Suprapubic skin (tissue), 4 donors: ENCODE measurements at places on chromosomes 6 and 20. TPM values are rescaled to one million over a fixed set of nuclear protein-coding genes. Genes with fewer than 3 reads are reported as not detected.

ECT2L gene
- total RNA-seq = 0.23 TPM

EGFL8 gene
- 7.3 TPM for total RNA-seq

MAS1L gene
- not detected for total RNA-seq

TTK gene
- 2.5 TPM for total RNA-seq

RBPJL gene
- not detected for total RNA-seq

DNA sequence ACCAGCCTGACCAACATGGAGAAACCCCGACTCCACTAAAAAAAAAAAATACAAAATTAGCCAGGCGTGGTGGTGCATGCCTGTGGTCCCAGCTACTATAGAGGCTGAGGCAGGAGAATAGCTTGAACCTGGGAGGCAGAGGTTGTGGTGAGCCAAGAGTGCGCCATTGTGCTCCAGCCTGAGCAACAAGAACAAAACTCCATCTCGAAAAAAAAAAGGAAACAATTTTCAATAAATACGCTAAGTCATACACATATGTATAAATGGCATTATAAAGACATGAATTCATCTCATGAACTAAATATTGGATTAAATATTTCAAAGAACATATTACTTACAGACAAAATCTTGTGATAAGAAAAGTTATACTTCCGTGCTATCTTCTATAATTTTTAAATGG lies 2.9 kb downstream of the ARHGAP18 start:
- H3K36me3 ChIP-seq = no peaks in the 10 kb centered on the region
- H3K4me1 ChIP-seq = peaks cover 37% of the 10 kb centered on the region
- peak overlapping the region; percentile 63 for H3K4me3 ChIP-seq
- no peak for DNase-seq
- no peak overlapping the region for H3K27ac ChIP-seq

DNA sequence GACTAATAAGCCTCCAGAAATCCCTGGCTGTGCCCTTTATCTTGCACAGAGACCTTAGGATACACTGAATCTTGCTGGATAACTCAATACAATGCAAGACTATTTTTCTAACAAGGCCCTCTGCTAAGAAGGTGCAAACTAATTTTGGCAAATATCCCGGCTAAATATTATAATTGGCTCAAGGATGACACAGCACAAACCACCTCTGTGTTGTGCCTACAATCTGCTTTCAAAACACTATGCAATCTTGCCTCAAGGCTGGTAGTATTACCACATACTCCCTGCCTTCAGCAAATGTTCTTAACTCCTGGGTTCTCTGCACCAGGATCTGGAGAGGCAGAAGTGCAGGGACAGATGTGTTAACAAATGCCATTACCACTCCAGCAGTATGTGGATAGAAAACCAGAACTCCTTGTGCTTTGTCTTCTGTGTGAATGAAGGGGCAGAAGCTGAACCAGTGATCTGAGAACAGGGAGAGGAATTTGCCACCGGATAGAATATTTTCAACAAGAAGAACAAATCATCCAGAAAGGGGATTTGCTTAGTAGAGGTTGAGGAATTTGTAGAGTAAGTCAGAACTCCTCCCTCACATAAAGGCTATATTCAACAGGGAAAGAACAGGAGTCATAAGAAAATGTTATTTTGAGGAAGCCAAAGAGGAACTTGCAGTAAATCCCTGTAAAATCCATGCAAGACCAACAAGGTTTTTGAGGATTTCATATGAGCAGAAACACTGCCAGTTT lies 74.1 kb upstream of the SLC4A11 start:
- H3K27me3 ChIP-seq = no peaks in the 10 kb centered on the region
- H3K36me3 ChIP-seq = peaks cover 39% of the 10 kb centered on the region
- no peak for DNase-seq
- H3K27ac ChIP-seq = peak overlapping the region; percentile 58

DNA sequence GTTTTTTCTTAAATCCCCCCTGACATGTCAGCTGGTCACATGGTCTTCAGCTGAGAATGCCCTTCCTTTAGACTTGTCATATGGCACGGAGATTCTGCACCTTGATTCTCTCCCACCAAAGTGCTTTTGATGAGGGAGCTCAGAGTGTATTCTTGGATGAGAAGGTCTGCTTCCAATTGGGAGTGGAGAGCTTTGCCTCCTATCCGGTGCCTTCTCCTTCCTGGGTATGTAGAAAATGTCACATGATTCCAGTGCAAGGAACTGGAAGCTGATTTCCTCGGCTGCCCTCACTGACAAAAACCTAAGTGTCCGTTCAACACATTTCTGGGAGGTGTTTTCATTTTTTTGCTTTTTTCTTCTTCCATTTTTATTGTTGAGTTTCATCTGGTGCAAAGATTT lies 197.2 kb downstream of the TFAP2C start:
- peak overlapping the region; percentile 95 for H3K27ac ChIP-seq
- H3K27me3 ChIP-seq = peaks cover 4% of the 10 kb centered on the region
- DNase-seq = no peak
- peaks cover 36% of the 10 kb centered on the region for H3K4me1 ChIP-seq

DNA sequence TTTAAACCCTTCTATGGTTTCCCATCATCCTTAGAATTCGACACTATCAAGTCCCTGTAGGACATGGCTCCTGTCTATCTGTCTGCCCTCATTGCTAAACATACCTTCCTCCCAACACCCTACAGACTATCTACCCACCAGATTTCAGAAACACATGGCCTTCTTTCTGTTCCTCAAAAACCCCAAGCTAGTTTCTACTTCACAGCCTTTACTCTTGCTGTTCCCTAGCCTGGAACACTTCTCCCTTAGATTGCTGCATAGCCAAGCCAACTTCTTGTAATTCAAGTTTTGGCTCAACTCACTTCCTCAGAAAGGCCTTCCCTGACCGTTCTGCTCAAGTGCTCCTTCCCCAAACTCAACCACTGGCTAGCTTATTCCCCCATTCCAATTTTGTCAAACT lies 156.2 kb downstream of the BTBD9 start:
- H3K27ac ChIP-seq = no peak overlapping the region
- H3K4me1 ChIP-seq = no peaks in the 10 kb centered on the region
- no peaks in the 10 kb centered on the region for H3K36me3 ChIP-seq
- H3K27me3 ChIP-seq = no peaks in the 10 kb centered on the region
- DNase-seq = no peak
- no peak overlapping the region for H3K4me3 ChIP-seq

DNA sequence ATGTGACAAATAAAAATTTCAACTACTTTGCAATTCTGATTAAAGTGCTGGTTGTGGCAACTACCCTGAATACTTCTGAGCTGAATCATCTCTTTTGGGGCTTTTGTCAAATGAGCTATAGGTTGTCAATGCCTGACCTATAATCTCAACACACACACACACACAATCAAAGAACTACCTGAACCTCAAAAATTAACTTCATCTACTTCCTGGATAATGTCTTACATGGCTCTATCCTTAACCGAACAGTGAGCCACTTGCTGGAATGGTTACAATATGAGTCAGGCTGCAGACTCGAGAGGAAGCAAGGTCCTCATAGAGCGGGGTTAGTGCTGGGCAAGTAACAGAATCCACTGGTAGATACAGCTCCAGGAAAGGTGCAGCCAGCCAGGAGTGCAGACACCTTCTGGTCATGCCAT lies 70.6 kb upstream of the DST start:
- H3K27me3 ChIP-seq = no peaks in the 10 kb centered on the region
- H3K4me3 ChIP-seq = no peak overlapping the region
- no peak for DNase-seq

- no peaks in the 10 kb centered on the region for H3K27me3 ChIP-seq
- DNase-seq = no peak
- no peaks in the 10 kb centered on the region for H3K36me3 ChIP-seq
- peaks cover 41% of the 10 kb centered on the region for H3K4me1 ChIP-seq
- H3K27ac ChIP-seq = no peak overlapping the region
Measured at GRCh38 chr6:15280028-15280427, 34.2 kb downstream of the JARID2 start.

GRCh38 chr6:25177500-25178028 lies 101.6 kb upstream of the CARMIL1 start:
- no peak overlapping the region for H3K4me3 ChIP-seq
- no peaks in the 10 kb centered on the region for H3K27me3 ChIP-seq
- no peak for DNase-seq
- peaks cover 35% of the 10 kb centered on the region for H3K4me1 ChIP-seq
- H3K36me3 ChIP-seq = no peaks in the 10 kb centered on the region

DNA sequence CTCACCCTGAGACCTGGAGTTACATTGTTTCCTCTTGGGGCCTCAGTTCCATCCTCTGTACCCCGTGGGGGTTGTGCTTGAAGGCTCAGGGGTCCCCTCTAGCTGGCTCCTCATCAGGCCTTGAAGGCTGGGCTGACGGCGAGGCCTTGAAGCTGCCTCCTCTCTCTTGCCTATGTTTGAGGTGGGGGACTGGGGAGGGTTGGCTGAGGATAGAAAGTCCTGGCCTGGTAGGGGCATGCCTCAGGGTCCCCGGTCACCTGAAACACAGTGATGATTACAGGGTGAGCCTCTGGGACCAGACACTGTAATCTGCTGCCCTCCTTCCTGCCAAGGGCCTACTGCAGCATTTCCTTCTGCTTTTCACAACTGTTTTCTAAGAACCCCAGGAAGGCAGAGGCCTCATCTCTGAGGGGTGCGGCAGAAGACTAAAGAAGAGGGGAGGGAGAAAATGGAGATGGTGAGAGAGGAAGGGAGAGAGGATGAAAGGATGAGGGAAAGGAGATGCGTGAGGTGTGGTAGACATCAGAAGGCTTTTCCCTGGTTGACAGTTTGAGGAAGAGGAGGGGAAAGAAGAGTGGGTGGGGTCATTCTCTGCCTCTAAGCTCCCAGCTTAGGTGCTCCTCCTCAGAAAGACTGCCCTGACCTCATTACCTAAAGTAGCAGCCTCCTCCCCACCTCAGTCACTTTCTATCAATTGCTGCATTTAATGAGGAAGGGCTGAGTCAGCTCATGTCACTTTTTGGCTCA lies 29.7 kb downstream of the VEGFA start:
- no peaks in the 10 kb centered on the region for H3K36me3 ChIP-seq
- H3K27me3 ChIP-seq = no peaks in the 10 kb centered on the region
- DNase-seq = no peak
- H3K4me1 ChIP-seq = peaks cover 32% of the 10 kb centered on the region
- H3K27ac ChIP-seq = no peak overlapping the region

DNA sequence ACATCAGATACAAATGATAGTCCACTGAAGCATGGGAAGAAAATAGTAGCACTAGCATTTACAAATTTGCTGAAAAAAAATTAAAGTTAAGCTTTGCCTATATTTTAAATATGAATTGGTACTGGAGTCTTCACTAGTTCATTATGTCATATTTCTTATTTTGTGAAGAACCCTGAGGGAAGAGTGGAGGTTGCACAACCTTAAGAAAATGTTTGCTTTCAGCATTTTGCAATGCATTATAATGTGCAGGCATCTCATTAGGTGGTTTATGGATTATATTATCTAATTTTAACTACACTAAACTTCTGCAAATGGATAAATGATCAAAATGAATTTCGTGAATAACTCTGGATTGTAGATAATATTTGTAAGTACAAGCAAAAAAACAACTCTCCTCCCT lies 390.8 kb upstream of the HS3ST5 start:
- no peak overlapping the region for H3K4me3 ChIP-seq
- DNase-seq = no peak
- H3K27ac ChIP-seq = no peak overlapping the region
- no peaks in the 10 kb centered on the region for H3K27me3 ChIP-seq

GRCh38 chr6:7591770-7592169 lies 1.8 kb downstream of the SNRNP48 start:
- H3K4me3 ChIP-seq = no peak overlapping the region
- no peak overlapping the region for H3K27ac ChIP-seq
- no peaks in the 10 kb centered on the region for H3K27me3 ChIP-seq
- H3K4me1 ChIP-seq = peaks cover 31% of the 10 kb centered on the region
- peaks cover 24% of the 10 kb centered on the region for H3K36me3 ChIP-seq

DNA sequence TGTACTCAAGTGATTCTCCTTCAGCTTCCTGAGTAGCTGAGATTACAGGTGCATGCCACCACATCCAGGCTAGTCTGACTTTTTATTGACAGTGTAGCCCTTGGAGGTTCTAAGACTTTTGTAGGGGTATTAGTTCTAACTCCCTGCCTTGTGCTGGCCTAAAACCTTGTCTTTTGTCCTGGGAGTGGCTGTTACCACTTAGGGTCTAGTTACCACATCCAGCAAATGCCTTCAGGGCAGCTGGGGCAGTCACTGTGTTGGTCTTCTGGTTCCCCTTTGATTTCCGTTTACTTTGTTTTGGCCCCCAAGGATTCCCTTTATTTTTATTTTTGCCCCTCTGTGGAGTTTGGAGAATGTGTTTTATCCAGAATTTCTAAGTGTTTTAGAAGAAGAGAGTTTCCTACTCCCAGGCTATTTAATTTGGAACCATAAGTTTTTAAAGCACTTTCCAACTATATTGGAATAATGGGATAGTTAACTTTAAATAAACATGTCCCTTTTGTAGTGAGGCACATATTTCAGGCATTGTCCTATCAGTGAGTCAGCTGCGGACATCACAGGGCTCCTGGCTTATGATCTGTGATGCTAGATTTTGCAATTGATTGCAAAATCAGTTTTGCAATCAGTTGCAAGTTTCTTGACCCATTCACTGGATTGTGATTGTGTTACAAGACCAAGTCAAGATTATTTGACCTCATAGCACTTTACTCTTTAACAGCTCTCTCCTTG lies 25.0 kb downstream of the IL22RA2 start:
- H3K36me3 ChIP-seq = no peaks in the 10 kb centered on the region
- H3K4me1 ChIP-seq = peaks cover 3% of the 10 kb centered on the region
- H3K4me3 ChIP-seq = no peak overlapping the region
- H3K27ac ChIP-seq = no peak overlapping the region
- DNase-seq = no peak

DNA sequence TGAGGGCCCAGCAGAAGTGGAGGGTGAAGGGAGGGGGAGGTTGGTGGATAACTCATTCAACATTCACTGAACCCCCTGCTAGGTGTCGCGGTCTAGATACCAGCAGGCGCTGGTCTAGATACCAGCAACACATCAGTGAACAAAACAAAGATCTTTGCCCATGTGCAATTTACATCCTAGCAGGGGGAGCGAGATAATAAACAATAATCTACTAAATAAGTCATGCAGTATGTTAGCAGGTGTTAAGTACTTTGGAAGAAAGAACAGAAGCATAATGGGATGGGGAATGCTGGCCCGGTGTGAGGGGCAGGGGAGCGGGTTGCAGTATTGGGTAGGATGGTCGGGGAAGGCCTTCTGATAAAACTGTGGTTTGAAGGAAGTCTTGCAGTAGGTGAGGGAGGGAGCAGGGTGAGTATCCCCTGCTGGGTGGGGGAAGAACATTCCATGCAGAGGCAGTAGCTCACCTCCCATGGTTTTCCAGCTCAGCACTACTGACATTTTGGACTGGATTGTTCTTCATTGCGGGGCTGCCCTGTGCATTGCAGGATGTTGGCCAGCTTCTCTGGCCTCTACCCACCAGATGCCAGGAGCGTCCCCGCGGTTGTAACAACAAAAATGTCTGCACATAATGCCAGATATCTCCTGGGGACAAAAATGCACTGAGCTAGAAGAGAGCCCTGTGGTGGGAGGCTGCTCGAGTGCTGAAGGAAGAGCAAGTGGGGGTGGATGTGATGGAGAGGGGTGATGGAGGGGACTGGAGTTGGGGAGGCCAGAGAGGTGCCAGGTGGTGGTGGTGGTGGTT lies 117.3 kb downstream of the TOX2 start:
- H3K4me1 ChIP-seq = peaks cover 2% of the 10 kb centered on the region
- H3K36me3 ChIP-seq = no peaks in the 10 kb centered on the region
- DNase-seq = no peak
